ENCODE measurements at places on chromosomes 1 and 21. TPM values are rescaled to one million over a fixed set of nuclear protein-coding genes. Genes with fewer than 3 reads are reported as not detected.

Gene FOXO6
- 0.22 TPM for total RNA-seq

Gene CD48
- not detected for total RNA-seq

Gene SFN
- 337 TPM for total RNA-seq

Gene TMEM9
- total RNA-seq: 67.2 TPM

Gene GBP5
- total RNA-seq: not detected

Gene CTNNBIP1
- 31.3 TPM for total RNA-seq

Gene GBP7
- total RNA-seq: not detected

Gene CCDC27
- total RNA-seq: not detected

Gene SPRR2G
- total RNA-seq: not detected

Gene CAMSAP2
- 144 TPM for total RNA-seq

Gene LRP8
- total RNA-seq: 21.8 TPM

Gene LEMD1
- 1.4 TPM for total RNA-seq

Gene POGZ
- 92.2 TPM for total RNA-seq

Gene FALEC
- total RNA-seq: not detected

Gene ICOSLG
- 1.5 TPM for total RNA-seq

Gene TMEM240
- 5.5 TPM for total RNA-seq

Gene TCHH
- 0.22 TPM for total RNA-seq

Gene CELA3A
- total RNA-seq: not detected

Gene FAM72C
- total RNA-seq: 13.1 TPM

Gene ATAD3C
- 0.27 TPM for total RNA-seq

Gene KLHL12
- total RNA-seq: 51.0 TPM

Gene CD84
- not detected for total RNA-seq

Gene NCAM2
- total RNA-seq: not detected

Gene LRRC71
- total RNA-seq: not detected

Gene FCRL1
- not detected for total RNA-seq

Gene CELA2B
- not detected for total RNA-seq

Gene PADI3
- 0.12 TPM for total RNA-seq

Gene SLC1A7
- not detected for total RNA-seq

Gene ZNHIT6
- total RNA-seq: 31.3 TPM

Gene NECTIN4
- total RNA-seq: 11.2 TPM

Gene NCMAP
- total RNA-seq: not detected

Gene RNU1-4
- total RNA-seq: 1,539 TPM

Gene IL10
- total RNA-seq: not detected

Gene TP73
- 0.82 TPM for total RNA-seq

Gene IFI44L
- total RNA-seq: 8.0 TPM

Gene SPRR2F
- total RNA-seq: not detected

Gene PDPN
- total RNA-seq: 35.1 TPM

Gene KLHL17
- 15.1 TPM for total RNA-seq

Gene CA14
- total RNA-seq: 0.26 TPM

Gene SETDB1
- total RNA-seq: 67.4 TPM

Gene PCSK9
- total RNA-seq: not detected

Gene ACBD3
- 122 TPM for total RNA-seq

Gene VTCN1
- total RNA-seq: not detected

Gene PDZK1IP1
- 17.9 TPM for total RNA-seq

Gene TIAM1
- total RNA-seq: 9.0 TPM

Gene LRRC38
- not detected for total RNA-seq

Gene TLCD4
- total RNA-seq: 1.9 TPM

Gene ZNF697
- total RNA-seq: 12.2 TPM

Gene LCE2A
- total RNA-seq: not detected

Gene DAB1
- not detected for total RNA-seq

Gene CFHR1
- not detected for total RNA-seq

Gene FMO4
- 1.5 TPM for total RNA-seq

Measured in MCF 10A (cell line).